ENCODE measurements at places on chromosomes 13 and 19.

GRCh38 chr19:10557603-10558197 lies 8.1 kb downstream of the KRI1 start:
- no peak for DNase-seq

GRCh38 chr13:46720189-46720588 lies 76.8 kb downstream of the ESD start:
- no peak for DNase-seq

DNA sequence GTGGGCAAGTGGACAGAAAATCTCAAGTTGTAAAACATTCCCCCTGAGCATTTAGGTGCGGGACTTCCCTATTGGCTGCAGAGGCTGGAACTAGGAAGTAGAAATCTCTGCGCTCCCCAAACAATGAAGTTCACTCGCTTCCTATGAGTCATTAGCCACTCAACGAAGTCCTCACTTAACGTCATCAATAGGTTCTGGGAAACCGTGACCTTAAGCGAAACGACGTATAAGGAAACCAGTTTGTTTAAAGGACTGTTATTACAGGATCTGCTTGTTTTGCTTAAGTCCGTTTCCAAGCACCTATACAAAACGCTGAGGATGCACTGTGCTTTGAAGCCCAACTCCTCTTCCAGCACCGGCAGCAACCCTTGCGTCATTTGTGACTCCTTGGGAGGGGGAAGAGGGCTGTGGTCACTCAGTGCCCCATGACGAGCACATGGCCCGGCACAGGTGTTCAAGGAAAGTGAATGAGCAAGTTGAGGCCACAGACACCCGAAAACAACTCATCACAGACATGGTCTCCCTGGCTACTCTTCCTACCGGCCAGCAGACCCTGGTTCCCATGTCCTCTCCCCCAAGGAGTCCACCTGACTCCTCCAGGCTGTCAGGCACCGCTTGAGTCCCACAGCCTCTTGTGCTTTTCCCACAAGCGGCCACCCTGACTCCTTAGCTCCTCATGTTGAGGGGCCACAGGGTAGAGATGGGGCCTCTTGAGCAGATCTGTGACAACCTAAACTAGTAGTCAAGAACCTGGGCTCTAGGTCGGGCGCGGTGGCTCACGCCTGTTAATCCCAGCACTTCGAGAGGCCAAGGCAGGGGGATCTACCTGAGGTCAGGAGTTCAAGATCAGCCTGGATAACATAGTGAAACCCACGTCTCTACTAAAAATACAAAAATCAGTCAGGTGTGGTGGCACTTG lies 4.8 kb downstream of the RPS16 start:
- DNase-seq, result no peak

- no peak for DNase-seq
Observed at GRCh38 chr13:95540888-95541287, 11.6 kb upstream of the CLDN10 start.

DNA sequence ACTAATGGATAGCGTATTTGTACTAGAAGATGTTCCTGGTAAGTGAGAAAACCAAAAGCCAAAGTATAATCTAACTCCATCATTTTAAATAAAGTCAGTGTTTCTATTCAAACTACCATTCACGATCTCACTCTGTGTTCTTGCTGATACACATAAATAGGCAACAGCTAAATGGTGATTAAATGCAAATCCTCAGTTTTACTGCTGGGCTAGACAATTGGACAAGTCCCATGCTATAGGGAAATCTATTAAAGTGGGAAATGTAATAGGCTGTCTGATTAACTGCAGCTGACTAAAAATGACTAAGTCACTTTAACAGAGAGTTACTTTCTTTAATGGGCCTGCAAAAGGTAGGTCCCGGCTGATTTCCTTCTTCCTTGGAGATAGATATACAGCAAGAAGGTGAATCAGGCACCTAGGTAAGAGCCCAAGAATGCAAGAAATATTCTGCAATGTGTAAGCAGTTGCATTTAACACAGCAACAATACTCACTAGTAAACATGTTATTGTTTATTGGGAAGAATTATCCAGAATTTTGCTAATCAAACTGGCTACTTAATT lies 298.4 kb downstream of the SLITRK6 start:
- DNase-seq, result no peak

GRCh38 chr19:55418185-55418584 lies 10.6 kb upstream of the UBE2S start:
- DNase-seq, result no peak

GRCh38 chr19:48487948-48488347 lies 18.8 kb downstream of the CYTH2 start:
- DNase-seq, result no peak

DNA sequence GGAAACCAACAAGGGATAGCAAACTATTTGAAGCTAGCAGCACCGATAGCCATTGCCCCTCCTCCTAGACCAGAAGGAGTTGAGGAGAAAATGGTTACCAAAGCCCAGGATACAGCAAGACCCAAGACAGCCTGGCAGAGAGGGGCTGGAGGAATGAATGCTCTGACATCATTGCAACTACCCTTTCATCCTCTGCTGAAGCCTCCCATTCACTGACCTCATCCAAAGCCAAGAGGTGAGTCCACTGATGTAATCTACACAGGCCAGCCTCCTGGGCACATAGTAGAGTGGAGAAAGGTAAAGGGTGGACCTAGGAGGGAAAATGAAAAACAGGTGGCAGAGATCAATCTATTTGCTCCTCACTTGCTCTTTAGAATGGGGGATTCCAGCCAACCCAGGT lies 42.7 kb upstream of the ZNF780A start:
- no peak for DNase-seq

DNA sequence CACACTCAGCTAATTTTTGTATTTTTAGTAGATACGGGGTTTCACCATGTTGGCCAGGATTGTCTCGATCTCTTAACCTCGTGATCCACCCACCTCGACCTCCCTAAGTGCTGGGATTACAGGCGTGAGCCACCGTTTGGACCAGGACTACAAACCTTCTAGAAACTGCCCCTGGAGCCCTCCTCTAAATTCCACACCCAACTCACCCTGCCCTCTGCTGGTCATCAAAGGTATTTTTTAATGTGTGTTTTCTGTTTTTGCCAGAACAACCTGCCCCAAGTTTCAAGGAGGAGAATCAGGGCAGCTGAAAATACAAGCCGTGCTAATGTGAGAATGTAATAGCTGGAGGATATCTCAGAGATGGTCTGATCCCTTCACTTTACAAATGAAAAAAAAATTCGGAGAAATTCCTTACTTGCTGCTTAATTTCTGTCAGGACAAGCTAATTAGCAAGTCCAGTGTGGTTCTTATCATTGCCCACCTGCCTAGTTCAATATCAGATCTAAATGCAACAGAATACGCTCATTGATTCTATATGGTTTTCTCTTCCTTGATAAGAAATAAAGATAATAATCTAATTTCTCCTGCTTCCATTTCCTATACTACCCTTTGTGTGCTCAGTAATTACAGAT lies 4.1 kb downstream of the ATP8A2 start:
- DNase-seq, result no peak

DNA sequence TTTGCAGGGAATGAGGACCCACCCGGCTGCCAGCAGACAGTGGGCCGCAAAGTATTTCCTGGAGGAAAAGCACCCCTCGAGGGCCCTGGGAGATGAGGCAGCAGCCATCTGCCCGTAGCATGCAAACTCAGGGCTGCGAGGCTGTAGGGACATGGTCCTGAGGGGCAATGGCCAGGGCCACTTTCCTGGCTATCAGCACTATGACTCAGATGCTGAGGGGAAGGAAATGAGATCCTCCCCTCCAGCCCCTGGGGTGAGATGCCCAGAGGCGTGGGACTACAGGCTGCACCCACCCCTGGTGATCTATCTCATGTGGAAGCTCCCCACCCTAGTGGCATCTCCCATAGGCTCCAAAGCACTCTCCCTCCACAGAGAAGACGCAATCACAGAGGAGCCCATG lies 80.1 kb downstream of the SLC7A1 start:
- DNase-seq, result no peak

GRCh38 chr19:37413313-37414084 lies 42.6 kb downstream of the ZNF527 start:
- no peak for DNase-seq

DNA sequence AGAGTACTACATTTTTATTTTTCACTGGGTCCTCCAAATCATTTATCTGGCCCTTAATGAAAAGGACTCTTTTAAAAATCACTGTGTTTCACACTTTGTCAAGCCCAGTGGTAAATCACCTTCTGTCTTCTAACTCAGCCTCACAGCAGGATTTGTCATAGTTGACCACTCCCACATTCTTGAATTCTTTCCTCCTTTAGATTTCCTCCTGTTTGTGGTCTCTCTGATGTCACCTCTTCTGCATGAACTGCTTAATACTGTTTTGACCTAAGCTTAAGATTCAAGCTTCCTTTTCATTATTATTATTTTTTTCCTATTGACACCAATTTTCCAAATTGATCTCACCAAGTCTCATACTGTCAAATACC lies 899.8 kb upstream of the MIR17HG start:
- no peak for DNase-seq

GRCh38 chr19:40445780-40446262 lies 1.7 kb upstream of the SERTAD3 start:
- no peak for DNase-seq

DNA sequence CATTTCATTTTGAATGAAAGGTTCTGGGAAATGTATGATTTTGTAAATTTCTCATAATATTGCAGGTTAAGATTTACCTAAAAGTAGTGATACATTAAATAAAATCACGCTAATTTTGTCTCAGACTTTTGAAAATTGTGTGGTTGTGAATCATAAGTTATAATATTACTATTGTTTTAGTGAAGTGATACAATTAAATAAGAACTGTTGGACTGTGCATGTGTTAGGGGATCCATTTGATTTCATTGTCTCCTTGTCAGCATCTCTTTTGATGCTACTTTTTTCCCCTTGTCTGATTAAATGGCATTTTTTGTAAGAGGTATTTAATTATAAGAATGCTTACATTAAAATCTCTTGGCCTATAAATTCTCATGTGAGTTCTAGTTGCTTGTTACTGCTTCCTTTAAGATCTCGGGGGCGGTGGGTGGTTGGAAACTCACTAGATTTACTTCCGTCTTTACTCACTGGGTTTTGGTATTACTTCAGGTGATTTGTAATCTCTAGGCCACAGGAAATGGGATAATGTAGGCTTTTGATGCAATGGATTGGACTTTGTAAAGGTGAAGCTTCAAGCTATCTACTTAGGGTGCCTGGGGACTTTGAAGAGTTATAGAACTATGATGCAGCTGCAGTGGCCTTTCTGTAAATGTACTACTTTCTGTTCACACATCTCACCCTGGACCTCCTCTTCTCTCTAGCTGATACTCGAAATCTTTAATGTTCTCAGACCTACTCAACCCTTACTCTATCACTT lies 66.5 kb downstream of the PAN3 start:
- peak; percentile 30 for DNase-seq

DNA sequence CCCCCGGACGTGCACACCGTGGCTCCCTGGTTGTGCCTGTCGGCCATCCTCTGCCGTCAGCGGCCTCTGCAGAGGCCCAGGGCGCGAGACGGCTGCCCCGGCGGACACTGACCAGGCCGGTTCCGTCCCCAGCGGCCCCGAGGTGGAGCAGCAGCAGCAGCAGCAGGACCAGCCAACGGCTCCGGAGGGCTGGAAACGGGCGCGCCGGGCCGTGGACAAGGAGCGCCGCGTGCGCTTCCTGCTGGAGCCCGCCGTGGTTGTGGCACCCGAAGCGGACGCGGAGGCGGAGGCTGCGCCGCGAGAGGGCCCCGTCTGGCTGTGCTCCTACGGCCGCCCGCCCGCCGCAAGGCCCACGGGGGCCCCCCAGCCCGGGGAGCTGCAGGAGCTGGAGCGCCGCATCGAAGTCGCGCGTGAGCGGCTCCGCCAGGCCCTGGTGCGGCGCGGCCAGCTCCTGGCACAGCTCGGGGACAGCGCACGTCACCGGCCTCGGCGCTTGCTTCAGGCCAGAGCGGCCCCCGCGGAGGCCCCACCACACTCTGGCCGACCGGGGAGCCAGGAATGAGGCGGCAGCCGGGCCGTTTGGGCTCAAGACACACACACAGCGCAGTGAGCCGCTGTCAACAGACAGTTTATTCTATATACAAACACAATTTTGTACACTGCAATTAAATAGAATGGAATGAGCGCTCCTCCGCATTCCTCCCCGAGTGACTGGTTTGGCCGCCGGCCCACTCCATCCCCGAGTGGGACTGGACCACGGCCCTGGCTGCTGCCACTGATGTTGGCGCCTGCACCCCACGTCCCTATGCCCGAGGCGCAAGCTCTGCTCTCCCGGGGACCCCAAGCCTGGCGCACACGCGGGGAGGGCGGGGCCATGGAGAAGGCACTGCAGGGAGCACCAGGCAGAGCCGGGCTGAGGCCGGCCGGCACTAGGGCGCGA lies 9.1 kb downstream of the GRIN3B start:
- DNase-seq, result no peak

GRCh38 chr19:45645631-45646344 lies 6.6 kb upstream of the EML2 start:
- DNase-seq, result peak; percentile 60

DNA sequence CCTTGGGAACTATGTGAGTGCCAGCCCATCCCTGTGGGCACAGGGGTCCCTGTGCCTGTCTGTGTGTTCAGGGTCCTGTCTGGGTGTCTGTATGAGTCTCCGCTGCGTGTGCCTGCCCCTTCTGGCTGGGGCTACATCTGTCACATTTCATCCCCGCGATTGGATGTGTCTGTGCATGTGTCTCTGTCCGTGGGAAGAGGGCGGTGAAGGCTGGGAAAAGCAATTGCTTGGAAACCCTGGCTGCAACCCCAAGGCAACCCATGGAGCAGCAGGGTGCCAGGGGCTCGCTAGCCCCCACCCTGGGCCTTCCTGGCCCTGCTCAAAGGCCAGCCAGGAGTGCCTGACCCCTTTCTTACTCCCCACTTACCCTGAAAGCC lies 1.4 kb downstream of the MAG start:
- DNase-seq, result no peak

DNA sequence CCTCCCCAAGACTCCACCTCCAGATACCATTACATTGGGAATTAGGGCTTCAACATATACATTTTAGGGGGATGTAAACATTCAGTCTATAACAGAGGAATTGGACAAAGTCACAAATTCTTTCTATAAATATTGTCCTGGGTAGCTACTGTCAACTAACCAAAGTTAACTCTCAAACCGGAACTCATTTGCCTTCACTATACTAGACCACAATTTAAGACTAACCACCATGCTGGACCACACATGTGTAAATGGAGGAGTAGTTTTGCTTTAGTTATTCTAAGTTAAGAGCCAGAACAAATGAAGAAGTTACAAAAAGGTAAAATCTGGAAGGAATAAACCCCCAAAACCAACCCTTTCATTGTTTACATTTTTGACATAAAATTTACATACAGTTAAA lies 222.8 kb downstream of the NDFIP2 start:
- DNase-seq, result no peak

GRCh38 chr19:7522923-7523667 lies 671 bp downstream of the MCOLN1 start:
- DNase-seq, result no peak

GRCh38 chr13:86563308-86563707 lies 764.1 kb upstream of the SLITRK6 start:
- DNase-seq, result no peak

DNA sequence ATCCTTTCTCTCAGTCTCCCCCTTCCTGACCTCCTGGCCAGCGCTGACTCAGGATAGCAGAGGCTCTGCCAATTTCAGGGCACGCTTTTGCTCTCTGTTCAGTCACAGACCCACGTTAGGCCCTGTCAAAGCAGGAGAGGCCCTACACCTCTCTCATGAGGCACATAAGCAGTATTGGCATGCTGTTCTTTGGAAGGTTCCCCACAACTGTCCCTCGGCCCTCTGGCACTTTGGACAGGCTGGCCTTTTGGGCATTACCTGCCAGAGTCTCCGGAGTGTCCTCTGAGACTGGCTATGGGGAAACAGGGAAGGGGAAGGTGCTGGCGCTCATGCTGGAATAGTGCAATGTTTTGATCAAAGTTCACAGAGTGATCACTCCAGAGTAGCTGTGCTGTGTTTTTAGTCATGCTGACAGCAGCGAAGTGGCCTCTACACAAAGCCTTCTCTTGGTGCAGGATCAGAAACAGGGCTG lies 23.7 kb upstream of the UBE2L5 start:
- no peak for DNase-seq

Data from stimulated activated CD8-positive, alpha-beta memory T cell treated with anti-CD3 and anti-CD28 coated beads, Interleukin-7, amount 100 ng/mL, for 48 hours (primary cell).